ENCODE measurements at places on chromosomes 12 and 14. TPM values are rescaled to one million over a fixed set of nuclear protein-coding genes. Genes with fewer than 3 reads are reported as not detected.

Gene ABCD4
- polyA plus RNA-seq, result 95.9 TPM

Gene TPCN1
- polyA plus RNA-seq, result 22.8 TPM

Gene GDF3
- polyA plus RNA-seq, result 0.56 TPM

Gene RBMS2
- 40.8 TPM for polyA plus RNA-seq

Gene LMO3
- 2.4 TPM for polyA plus RNA-seq

Gene ASPG
- 11.0 TPM for polyA plus RNA-seq

Gene CBX5
- 118 TPM for polyA plus RNA-seq

Gene PAWR
- 65.8 TPM for polyA plus RNA-seq

Gene DNAI7
- 5.8 TPM for polyA plus RNA-seq

Gene DACT1
- 39.1 TPM for polyA plus RNA-seq

Gene OSGEP
- polyA plus RNA-seq, result 46.3 TPM

Gene CEBPE
- 0.19 TPM for polyA plus RNA-seq

Data from right renal cortex interstitium (tissue), 3 donors.